ENCODE measurements at places on chromosomes 6 and 20.

GRCh38 chr6:109977791-109978173 is 329 bp upstream of the GPR6 start:
- no peak for DNase-seq

GRCh38 chr20:25309395-25310267 is 61.7 kb downstream of the PYGB start:
- DNase-seq = no peak

DNA sequence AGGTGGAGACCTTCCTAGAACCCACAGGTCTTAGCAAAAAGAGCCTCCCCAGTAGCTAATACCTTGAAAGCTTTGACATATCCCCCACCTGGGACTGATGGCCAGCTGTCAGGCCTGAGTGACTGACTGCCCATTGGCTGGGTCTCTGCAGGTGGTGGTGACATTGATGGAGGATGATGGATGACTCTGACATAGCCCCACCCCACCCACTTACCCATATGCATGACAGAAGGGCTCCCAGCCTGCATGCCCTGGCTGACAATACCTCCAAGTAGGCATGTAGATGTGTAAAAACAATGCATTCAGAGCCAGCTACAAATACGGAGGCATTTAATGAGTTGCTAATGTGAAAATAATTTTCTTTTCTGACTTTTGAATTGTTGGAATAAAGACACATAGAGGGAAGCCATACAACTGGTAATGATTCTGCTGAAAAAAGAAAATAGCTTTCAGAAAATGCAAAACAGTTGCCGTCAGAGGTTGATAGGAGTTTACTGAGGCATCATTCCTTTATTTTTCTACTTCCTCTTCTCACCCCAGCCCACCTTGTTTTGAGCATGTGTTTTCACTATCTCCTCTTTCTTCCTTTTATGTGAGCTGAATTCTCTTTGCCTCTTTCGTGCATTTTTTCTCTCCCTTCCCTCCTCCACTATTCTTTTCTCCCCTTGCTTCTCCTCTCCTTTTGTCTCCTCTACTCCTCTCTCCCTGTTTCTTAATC is 70.6 kb downstream of the OLIG3 start:
- DNase-seq = no peak

GRCh38 chr6:107021446-107022185 is 6.4 kb upstream of the MTRES1 start:
- DNase-seq = no peak

DNA sequence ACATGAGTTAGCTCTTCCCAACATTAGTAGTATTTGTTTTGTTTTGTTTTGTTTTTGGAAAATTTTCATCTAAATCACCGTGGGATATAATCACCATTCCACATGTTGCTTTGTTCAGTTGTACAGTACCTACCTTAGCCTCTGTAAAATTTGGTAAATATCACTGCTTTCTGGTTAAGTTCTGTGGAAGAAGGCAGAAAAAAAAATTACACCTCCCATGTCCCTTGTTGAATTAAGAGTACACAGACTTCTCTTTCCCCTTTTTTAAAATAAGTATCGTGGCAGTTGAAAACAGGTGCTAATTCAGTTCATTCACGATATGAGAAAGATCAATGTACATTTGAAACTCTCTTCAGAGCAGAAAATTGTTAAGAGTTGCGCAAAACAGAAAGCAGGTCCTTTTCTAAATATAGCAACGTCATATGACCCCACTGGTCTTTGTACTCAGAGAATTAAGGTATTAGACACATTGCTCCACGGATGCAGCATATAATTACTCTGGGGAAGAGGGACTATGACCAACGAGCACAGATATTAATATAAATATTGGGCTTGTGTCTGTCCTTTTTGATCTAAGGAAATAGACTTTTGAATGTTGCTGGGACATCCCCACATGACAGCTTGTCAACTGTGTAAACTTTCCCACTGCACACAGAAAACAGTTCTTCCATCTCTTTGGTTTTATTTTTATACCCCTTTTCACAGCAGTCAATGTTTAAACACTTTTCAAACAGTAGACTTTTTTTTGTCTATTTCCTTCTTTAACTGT is 58.6 kb upstream of the ZNF217 start:
- DNase-seq = no peak

- DNase-seq = no peak
Measured at GRCh38 chr6:77620278-77620882, 32.5 kb upstream of the MEI4 start.

DNA sequence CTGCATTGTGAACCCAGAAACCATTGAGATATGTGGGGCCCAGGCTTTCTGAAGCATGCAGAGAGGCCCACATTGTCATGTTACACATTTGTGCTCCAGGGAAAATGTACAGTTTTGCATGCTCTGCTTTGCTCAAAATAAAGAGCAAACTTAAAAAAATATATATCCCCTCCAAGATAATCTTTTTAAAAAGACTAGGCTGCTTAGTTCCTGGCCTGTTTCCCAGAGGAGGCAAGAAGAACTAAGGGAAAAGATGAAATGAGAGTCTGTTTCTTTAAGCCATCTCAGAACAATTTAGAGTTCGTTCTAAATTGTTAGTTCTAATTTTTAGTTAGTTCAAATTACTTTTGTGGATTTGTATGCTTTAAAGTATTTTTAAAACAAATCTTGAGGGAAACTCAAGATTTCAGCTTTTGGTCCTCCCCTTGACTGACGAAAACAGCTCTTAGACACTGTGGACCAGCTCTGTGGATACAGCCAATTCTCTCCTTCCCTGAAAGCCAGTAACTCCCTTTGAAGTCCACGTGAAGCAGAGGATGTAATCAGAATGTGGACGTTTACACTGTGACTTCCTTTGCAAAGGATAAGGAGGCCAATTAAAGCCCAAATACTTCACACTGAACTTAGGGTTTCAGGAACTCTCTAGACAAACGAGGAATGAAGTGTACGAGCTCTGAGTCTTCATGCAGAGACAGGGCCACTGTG is 84.7 kb downstream of the CD164 start:
- DNase-seq = no peak

DNA sequence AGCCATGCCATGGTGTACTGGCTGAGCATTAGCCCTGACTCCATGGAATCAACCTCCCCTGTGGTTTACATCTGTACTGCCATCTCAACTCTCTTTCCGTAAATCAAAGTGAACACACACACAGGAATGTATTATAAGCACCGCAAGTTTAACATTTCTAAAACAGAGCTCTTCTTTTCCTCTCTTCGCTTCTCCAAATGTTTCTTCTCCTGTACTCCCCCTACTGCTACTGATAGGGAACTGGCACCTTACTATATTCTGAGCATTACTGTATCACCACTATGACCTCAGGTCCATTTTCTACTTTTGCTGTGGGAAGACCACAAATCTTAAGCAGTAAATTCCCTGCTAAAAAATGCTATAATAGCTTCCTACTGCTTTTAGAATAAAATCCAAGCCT is 101.2 kb downstream of the NUS1 start:
- no peak for DNase-seq

GRCh38 chr6:152575621-152576150 is 61.5 kb downstream of the SYNE1 start:
- no peak for DNase-seq

- no peak for DNase-seq
Measured at GRCh38 chr6:124974771-124975377, 12.6 kb downstream of the RNF217 start.

GRCh38 chr6:16624636-16625290 is 136.5 kb downstream of the ATXN1 start:
- no peak for DNase-seq

- no peak for DNase-seq
Measured at GRCh38 chr6:138765896-138766655, 7.5 kb upstream of the CCDC28A start.
